Mucosa of descending colon (tissue), 3 donors: ENCODE measurements at places on chromosomes 5 and 9.

GRCh38 chr5:99037668-99038067 lies 108.9 kb upstream of the CHD1 start:
- DNase-seq, result peak; percentile 79

DNA sequence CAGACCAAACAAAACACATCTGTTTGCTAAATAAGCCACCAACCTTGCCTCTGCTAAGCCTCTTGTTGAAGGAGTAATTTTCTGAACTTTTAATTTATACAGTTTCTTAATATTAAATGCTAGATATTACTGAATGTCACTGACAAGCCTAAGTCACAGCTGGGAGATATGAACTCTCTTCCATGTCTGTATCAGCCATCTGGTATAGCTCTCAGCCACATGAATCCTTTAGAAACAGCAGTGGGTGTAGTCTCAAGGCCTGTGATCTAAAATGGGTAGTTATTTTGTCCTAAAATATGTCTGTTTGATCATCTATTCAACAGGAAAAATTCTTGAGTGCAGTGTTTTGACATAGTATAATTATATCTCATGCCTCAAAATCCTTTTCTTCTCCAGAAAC lies 97.2 kb downstream of the CAMK4 start:
- no peak for DNase-seq

DNA sequence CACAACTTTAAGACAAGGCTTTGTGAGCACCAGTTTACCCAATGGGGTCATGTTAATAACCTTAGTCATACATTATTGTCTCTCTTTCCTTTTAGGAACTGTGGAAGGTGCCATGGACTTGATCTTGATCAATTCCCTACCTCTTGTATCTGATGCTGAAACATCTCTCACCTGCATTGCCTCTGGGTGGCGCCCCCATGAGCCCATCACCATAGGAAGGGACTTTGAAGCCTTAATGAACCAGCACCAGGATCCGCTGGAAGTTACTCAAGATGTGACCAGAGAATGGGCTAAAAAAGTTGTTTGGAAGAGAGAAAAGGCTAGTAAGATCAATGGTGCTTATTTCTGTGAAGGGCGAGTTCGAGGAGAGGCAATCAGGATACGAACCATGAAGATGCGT lies 48.7 kb downstream of the TEK start:
- DNase-seq, result no peak

- no peak for DNase-seq
Measured at GRCh38 chr9:2138646-2139045, 123.5 kb downstream of the SMARCA2 start.

- no peak for DNase-seq
Measured at GRCh38 chr9:98099346-98099745, 19.7 kb downstream of the TRIM14 start.
